ENCODE measurements at places on chromosomes 7 and 10.

DNA sequence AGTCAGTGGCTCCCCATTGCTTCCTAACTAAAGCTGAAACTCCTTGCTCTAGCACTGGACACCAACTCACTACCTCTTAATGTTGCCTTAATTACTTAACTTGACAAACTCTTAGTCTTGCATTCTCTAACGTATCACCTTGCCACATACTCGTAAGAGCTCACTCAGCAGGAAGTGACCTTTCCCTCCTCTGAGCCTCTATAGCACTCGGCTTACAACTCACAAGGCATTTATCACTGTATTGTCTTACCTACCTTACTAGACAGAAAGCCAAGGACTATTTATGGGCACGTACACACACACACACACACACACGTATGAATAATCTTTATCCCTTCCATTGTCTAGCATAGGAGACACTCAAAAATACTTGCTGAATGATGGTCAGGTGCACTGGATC, 21.2 kb downstream of the CEP41 start:
- DNase-seq, result no peak

DNA sequence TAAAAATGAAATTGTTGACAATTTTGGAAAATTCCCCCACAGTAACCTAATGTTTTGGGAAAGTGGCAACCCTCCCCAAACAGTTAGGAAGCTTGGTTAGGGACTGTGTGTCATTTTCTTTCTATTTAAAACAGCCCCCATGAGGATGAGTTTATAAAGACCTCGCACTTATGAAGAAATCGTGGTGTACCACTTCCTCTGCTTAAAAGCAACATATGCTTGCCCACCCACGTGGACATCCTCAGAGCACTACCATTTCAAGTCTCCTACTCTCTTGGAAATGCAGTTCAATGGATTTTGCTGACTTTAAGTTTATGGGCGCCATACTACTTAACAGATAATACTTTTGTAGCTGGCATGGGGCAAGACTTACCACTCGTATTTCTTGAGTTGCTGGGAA, 223.8 kb downstream of the DYNC1I1 start:
- no peak for DNase-seq

DNA sequence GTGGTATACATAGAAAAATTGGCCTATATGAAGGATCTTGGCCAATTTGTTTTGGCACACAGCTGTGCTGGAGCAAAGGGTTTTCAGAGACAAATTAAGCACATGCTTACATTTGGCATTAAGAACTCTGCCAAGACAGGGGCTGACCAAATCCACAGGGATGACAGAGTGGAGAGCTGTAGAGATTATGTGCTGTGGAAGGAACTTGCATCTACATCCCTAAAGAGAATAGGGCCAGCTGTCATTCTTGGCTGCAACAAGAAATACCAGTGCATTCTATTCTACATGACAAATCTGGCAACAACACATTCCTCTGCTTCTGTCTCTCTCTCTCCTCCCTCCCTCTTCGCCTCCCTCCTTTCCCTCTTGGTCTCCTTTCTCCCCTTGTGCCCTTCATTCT, 75.6 kb downstream of the POM121L12 start:
- no peak for DNase-seq

GRCh38 chr7:1134951-1135350, 25.0 kb downstream of the ZFAND2A start:
- DNase-seq, result no peak

DNA sequence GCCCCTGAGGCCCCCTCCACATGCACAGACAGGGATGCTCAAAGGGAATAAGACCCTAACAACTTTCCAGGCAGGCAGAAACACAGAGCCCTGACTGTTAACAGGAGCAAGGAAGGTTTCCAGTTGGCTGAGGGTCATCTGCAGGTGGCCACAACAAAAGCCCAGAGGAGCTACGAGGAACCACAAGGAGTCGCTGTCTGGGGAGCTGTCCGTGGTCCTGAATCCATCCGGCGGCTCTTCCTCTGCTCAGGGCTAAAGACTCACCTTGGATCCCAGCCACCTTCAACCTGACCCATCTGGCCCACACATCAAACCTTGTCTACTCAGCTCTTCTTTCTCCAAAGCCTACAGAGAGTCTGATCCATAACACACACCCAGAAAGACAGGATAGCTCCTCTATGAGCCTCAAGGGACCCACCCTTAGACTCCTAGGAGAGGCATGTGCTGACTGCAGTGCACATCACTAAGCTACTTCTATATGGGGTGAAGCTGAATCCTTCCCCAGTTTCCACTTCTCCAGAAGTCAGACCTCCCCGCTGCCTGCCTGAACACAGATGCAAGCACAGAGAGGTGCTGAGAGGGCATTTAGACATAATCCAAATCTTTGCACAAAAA, 104.0 kb downstream of the SLIT1 start:
- no peak for DNase-seq

GRCh38 chr10:15455456-15455855, 84.4 kb upstream of the FAM171A1 start:
- no peak for DNase-seq

DNA sequence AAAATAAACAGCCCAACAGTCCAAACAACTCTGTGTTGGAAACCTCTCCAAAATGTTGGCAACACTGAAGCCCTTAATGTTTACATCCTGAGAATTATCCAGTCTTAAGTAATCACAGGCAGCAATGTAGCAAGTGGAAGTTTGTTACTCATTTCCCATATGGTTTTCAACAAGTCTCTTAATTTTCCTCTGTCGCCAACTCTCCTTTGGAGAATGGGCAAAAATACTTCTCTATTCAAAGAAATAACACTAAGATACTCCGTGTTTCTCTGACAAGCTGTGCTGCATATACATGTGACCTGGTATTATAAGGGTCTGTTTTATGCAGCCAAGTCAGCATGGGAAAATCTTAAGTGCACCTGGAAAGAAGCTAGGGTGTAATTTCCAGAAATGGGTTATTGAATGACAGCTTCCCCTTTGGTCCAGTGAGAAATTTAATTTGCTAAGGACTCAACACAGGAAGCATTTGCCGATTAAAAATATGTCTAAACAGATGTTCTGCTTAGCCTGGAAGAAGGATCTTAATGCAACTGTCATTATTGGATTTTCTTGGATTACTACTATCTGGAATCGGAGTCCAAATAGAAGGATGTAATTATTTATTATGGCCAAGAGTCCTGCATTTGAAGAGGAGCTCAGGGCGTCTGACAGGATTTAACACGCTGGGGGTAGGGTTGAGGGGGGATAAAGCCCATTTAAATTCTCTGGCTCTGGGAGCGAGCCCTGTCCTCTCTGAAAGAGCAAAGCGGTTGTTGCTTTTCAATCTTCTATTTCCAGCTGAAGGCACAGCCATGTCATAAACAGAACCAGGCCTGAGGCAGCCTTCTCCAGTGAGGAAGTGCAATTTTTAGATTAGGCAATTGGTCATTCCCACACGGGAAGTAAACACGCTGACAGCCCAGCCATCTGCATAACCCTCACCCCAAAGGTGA, 73.1 kb downstream of the TLL2 start:
- DNase-seq, result no peak

GRCh38 chr10:94065362-94065761, 71.6 kb downstream of the PLCE1 start:
- DNase-seq, result no peak

GRCh38 chr7:135645296-135645904, 16.9 kb upstream of the STMP1 start:
- DNase-seq, result no peak
